ENCODE measurements at places on chromosomes 5 and 9. TPM values are rescaled to one million over a fixed set of nuclear protein-coding genes. Genes with fewer than 3 reads are reported as not detected.

Gene TUSC1
- 31.2 TPM for total RNA-seq

Gene PCDHGA1
- 1.6 TPM for total RNA-seq

Gene HSPB3
- total RNA-seq = 2.4 TPM

Gene SETD9
- total RNA-seq = 34.4 TPM

Gene SLC25A2
- not detected for total RNA-seq

Gene FBN2
- 11.8 TPM for total RNA-seq

Gene HAPLN1
- 35.6 TPM for total RNA-seq

Gene MGAT4B
- 352 TPM for total RNA-seq

Gene MVB12B
- total RNA-seq = 10.7 TPM

Gene DBH
- 0.02 TPM for total RNA-seq
